ENCODE measurements at places on chromosomes 11 and 22. TPM values are rescaled to one million over a fixed set of nuclear protein-coding genes. Genes with fewer than 3 reads are reported as not detected.
A peak's percentile ranks its signal among the peaks of the same experiment; 100 is the strongest.

HBB gene
- total RNA-seq, result 0.56 TPM

PNPLA2 gene
- total RNA-seq, result 67.9 TPM

OR5A2 gene
- total RNA-seq, result not detected

ZFP91 gene
- 51.8 TPM for total RNA-seq

EI24 gene
- total RNA-seq, result 85.9 TPM

HTR3B gene
- not detected for total RNA-seq

HMOX1 gene
- total RNA-seq, result 120 TPM

OR5B21 gene
- not detected for total RNA-seq

ART1 gene
- not detected for total RNA-seq

DNA sequence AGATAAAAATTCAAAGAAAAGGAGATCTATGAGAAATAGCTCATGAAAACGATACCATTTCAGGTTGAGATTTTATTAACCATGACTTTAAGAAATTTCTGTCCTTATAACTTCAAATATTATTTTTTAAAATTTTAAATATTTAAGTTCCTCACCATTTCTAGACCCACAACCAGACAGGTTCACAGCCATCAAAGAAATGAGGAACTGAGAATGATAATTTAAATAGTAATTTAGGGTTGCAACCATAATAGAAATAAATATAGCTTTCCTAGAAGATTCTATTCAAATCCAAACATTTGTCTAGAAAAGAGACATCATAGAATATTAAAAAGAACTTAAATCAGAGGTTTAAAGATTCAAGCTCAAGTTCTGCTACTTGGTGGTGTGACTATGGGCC lies 5.9 kb upstream of the VWA5A start:
- DNase-seq, result no peak

GRCh38 chr22:45649809-45650208 lies 21.8 kb upstream of the ATXN10 start:
- DNase-seq, result no peak

GRCh38 chr22:27378995-27379394 lies 422.6 kb downstream of the MN1 start:
- no peak for DNase-seq

DNA sequence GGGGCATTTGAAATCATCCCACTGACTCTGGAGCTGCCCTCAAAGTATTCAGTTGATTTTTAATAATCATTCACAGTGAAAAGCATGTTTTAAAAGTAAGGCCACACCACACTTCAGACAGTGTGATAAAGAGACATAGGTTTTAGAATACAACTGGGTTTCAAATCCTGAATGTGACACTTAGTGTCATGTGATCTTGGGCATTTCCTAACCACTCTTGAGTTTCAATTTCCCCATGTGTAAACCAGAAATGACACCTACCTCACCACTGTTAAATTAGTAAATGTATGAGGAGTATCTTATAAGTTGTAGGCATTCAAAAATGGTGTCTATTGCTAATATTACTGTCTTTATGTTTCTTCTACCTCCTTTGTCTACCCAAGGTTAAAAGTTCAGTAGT lies 5.4 kb downstream of the TMEM123 start:
- no peak for DNase-seq

- DNase-seq, result no peak
These were observed 8.1 kb downstream of the MOGAT2 start for GRCh38 chr11:75725547-75726320.

GRCh38 chr22:29313576-29314466 lies 1.7 kb downstream of the RASL10A start:
- DNase-seq, result no peak

- no peak for DNase-seq
These were observed 156.4 kb downstream of the TTC17 start for GRCh38 chr11:43515090-43515489.

DNA sequence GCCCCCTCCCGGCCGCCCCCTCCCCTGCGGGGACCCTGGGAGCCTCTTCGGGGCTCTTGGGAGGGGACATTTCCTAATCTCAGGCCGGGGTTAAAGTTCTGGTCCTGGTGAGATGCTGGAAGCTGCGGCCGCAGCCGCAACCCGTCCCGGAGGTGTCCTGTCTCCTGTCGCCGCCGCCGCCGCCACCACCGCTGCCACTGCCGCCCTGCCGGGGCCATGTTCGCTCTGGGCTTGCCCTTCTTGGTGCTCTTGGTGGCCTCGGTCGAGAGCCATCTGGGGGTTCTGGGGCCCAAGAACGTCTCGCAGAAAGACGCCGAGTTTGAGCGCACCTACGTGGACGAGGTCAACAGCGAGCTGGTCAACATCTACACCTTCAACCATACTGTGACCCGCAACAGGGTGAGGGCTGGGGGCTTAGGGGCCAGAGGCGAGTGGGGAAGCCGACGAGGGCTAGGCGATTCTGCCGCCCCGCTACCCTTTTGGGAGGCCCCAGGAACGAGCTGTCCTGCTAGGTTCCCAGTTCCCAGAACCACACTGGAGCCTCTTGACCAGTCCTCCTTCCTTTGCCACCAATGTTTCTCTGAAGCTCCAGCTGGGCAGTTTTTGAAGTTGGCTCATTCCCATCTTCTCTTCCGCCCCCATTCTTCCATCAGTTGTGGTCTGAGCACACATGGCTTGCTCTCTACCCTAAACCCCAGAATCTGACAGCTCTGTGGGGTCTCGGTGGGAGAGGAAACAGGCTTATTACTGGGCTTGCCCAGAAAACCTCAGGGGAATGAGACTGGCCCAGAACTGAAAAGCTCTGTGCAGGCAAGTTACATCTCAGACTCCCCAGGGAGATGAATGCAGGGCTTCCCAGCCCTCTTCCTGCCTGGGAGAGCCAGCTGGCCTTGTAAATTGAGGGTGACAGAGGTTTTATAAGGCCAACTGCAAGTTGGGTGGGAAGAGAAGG lies 781 bp downstream of the SIDT2 start:
- peak; percentile 88 for DNase-seq

DNA sequence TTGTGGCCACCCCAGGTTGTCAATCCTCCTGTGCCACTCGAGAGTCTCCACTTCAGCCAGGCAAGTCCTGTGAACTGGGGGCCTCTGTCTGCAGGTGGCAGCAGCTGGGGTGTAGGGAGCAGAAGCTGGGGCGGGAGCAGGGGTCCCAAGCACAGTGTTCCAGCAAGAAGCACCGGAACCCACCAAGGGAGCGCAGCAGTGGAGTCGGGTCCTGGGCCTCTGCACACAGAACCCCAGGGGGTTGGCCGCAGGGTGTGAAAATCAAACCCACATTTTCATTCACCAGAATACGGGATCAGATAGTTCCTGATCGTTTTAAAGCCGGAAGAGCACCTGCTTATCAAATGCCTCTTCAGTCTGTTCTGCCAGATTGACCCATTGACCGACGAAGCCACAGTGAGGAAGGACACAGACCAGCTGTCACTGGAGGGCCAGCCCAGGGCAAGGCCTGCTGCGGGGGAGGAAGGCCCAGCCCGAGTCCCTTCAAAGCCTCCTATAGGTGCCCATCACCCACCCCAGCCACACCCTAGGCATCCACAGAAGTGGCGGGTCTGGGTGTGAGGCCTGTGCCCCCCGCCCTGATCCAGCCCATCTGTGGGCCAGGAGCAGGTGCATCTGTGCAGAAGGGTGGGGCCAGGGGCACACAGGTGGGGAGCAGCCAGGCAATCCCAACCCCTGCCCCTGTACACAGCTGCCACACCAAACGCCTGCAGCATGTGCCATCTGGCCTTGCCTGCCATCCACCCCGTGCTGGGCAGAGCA lies 34.1 kb downstream of the RSPH14 start:
- no peak for DNase-seq

- no peak for DNase-seq
These were observed 4.0 kb downstream of the RRP8 start for GRCh38 chr11:6599449-6599848.

- no peak for DNase-seq
These were observed 542.7 kb upstream of the LUZP2 start for GRCh38 chr11:23953951-23954710.

GRCh38 chr22:43985532-43985931 lies 30.3 kb downstream of the SAMM50 start:
- DNase-seq, result peak; percentile 45

- DNase-seq, result peak; percentile 88
These were observed 726 bp downstream of the PKNOX2 start for GRCh38 chr11:125165111-125165842.

GRCh38 chr11:102669664-102670063 lies 35.9 kb downstream of the MMP27 start:
- no peak for DNase-seq

DNA sequence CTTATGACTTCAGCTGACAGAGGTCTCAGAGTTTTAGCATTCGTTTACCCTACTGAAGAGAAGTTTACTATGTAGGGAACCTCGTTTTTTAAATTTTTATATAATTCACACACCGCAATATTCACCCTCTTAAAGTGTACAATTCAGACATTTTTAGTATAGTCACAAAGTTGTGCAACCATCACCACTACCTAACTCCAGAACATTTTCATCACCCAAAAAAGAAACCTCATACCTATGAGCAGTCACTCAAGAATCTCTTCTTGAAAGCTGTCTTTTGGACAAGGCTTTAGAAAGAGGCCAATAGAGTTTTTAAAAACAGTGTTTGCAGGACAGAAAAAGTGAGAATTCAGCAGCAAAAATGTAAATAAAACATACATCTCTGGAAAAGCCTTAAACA lies 39.5 kb upstream of the CLNS1A start:
- no peak for DNase-seq

DNA sequence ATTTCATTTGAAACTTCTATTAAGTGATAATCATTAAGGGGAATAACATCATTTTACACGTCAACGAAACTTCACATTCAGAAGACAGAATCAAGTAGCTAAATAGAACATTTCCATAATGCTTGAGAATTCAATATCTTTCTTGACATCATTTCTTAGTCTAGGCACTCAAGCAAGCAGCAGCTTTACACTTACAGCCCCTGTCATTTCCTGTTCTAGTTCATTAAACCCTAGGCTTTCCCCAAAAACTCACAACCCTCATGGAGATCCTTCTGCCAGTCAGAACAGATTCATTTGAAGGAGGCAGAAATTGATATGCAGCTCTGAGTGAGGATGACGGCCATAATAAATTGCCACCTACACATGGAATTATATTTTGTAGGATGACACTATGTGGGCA lies 5.3 kb upstream of the HORMAD2 start:
- no peak for DNase-seq

DNA sequence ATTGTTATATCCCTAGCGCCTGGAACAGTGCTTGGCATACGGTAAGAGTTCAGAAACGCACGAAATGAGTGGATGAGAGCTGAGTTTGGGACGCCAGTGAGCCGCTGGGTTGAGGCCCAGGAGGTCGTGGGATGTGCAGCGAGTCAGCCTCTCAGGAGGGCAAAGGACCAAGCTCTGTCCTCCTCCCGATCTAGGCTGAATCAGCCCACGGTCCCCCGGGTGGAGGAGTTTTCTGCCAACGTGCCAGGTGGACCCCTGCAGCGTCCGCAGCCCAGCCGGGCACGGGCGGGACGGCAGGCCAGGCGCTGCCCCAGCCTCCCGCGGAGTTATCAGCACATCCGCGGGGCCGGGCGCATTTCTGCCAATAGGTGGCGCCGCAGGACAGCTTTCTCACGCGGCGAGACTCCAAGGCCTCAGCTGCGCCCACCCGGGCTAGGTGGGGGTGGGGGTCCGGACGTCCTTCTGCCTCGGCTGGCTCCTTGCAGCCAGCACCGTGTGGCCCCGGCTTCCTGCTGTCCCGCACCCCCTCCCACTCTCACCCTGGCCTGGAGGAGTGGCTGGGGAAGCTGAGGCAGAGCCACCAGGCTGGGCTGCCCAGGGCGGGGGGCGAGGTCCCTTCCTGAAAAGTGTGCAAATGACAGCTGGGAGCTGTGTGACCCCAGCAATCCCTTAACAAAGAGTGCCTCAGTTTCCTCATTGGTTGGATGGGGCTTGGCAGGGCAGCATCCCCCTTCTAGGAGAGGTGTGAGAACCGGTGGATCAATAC lies 2.2 kb upstream of the RPS19BP1 start:
- peak; percentile 98 for DNase-seq

DNA sequence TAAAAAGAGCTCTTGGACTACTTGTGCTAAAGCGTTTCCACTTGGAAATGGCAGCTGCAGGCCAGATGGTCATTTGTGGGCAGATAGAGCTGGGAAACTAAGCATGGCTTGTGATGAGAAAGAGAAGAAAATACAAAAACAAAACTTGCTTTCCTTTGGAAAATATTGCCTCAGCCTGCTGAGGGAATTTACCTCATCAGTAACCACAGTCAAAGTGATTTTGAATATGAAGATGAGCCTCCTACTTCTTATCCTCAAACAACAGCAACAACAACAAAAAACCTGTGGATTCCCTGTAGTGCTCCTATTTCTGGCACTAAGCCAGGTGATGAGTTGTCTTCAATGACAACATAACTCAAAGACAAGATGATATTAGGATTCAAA lies 62.7 kb upstream of the FIBIN start:
- DNase-seq, result no peak

DNA sequence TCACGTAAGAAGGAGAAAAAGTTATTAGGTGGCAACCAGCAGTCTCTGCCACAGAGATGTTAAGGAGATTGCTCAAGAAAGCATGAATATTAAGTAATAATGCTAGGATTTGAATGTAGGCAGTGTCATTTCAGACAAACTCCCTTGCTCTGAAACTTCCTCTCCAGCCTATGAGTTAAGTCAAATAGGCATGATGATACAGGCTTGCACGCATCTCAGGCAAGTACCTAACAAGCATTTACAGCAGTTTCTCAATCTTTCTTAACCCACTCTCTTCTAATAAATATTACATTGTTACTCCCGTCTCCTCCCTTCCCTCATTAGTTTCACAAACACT lies 72.7 kb downstream of the RAB38 start:
- no peak for DNase-seq

DNA sequence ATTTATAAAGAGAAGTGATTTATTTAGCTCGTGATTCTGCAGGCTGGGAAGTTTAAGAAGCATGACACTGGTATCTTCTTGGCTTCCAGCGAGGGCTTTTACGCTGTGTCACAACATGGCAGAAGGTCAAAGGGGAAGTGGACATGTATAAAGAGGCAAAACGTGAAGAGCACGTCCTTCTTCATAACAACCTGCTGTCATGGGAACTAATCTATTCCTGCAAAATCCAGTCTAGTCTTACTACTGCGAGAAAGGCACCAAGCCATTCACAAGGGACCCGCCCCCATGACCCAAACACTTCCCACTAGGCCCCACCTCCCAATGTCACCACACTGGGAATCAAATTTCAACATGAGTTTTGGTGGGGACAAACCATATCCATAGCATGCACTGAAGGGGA lies 58.3 kb downstream of the AMOTL1 start:
- DNase-seq, result no peak

DNA sequence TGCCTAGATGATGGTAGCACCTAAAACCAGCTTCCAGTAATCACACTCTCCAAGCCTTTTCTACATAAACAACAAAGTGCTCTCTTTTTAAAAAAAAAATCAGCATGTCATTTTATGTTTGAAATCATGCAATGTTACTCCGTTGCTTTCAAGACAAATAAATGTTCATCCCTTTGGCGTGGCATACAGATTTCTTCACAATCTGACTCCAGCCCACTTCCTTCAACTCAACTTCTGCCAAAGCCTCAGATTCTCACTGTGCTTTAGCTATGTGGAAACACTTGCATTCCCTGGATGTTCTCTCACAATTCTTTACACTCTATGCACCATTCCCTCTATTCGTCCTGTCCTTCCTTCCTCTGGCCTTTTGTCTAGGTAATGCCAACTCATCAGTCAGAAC lies 206.3 kb upstream of the BLID start:
- DNase-seq, result no peak

- DNase-seq, result no peak
These were observed 4.2 kb upstream of the CHRDL2 start for GRCh38 chr11:74735365-74735928.
